H54 (cell line): ENCODE measurements at places on chromosomes 16 and 17.

- no peak for DNase-seq
Measured at GRCh38 chr16:26993963-26994362, 72.8 kb upstream of the C16orf82 start.

GRCh38 chr17:50953831-50954601, 87.9 kb upstream of the TOB1 start:
- no peak for DNase-seq

DNA sequence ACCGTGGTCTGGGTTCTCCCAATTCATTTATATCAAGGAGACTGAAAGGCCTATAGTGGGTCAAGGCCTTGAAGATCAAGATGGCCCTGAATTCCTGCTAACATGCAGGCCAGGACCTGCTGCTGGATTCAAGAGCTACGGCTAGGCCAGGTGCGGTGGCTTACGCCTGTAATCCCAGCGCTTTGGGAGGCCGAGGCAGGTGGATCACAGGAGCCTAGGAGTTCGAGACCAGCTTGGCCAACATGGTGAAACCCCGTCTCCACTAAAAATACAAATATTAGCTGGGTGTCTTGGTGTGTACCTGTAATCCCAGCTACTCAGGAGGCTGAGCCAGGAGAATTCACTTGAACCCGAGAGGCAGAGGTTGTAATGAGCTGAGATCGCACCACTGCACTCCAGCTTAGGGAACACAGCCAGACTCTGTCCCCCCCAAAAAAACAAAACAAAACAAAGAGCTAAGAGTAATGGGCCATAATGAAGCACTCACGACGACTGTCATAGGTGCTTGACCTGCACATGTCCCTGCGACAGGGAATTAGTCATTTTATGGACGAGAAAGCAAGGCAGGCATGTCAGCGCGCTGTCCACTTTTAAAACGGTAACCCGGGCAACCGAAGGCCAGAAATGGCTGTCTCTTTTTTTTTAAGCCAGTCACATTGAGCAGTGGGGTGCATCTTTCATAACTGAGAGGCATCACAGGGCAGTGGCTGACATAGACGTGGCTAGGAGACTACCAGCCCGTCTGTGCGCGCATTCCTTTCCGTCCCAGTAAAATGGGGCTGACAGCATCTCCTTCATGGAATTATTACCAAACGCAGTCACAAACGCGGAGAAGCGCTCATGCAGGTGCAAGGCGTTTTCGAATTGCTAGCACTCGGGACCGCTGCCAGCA, 1.0 kb upstream of the FBRS start:
- no peak for DNase-seq

- no peak for DNase-seq
Measured at GRCh38 chr17:71460943-71461342, 659.9 kb upstream of the SOX9 start.

- DNase-seq = no peak
Measured at GRCh38 chr16:76780556-76780955, 410.4 kb upstream of the MON1B start.

DNA sequence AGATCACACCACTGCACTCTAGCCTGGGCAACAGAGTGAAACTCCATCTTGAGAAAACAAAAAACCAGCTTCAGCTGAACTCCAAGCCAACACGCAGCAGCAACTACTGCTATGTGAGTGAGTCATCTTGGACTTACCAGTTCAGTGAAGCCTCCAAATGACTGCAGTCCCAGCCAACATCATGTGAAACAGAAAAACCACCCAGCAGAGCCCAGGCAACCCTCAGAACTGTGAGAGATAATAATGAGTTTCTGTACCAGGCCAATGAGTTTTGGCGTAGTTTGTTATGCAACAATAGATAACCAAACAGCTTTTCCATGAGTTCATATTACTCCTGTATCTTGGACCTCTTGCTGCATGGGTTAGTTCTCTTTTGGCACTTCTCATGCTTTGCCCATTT, 23.3 kb downstream of the PHF12 start:
- no peak for DNase-seq

DNA sequence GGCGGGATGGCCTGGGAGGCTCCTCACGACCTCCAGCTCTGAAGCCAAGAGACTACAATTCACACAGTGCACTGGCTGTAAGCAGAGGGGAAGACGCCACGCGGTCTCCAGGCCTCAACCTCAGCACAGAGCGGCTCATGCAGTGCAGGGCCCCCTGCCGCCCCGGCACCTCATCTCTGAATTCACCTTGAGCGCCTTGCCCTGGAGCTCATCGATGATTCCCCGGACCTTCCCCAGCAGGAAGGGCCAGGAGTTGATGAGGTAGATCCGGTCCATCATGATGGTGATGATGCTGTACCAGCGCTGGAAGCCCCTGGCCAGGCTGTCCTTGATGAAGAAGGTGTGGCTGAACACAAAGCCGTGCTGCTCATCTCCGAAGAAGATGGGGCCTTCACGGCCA, 13.2 kb downstream of the FLCN start:
- no peak for DNase-seq

DNA sequence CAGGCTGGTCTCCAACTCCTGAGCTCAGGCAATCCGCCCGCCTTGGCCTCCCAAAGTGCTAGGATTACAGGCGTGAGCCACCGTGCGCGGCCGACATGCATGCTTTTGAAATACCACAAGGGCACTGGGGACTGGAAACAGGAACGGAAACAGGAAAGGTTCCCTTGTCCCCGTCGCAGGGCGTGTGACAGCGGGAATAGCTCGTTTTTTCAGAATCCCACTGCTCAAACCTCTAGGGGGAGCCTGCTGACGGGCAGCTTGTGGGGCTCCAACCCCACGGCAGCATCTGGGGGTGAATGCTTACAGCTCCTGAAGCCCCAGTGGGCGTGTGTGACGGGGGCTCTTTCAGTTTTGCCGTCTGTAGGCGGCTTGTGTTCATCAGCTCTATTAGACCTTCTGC, 18.8 kb upstream of the ASGR2 start:
- DNase-seq = no peak

- no peak for DNase-seq
Measured at GRCh38 chr16:15652293-15653001, 2.4 kb downstream of the NDE1 start.

DNA sequence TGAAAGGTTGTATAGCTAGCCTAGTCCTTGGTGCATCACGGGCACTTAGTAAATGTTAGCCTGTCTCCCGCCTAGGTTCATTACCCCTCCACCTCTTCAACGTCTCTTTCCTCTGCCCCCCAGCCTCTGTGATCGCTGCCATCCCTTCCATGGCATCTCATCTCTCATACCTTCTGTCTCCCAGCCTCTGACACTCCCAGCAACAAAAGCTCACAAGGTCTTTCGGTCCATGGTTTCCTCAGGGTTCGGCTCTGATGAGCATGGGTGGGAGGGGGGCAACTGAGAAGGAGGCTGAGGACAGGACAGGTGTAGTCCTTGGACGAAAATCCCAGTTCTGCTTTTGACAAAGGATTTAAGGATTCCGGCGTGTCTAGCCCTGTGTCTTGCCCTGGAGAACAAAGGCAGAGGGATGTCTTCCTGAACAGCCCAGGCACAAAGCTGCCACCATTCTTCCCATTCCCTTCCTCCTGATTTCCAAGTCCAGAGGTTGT, 16.7 kb downstream of the CCR7 start:
- no peak for DNase-seq

- DNase-seq = no peak
Measured at GRCh38 chr16:82814059-82814458, 187.3 kb downstream of the CDH13 start.

- peak; percentile 81 for DNase-seq
Measured at GRCh38 chr17:45218895-45219661, 2.6 kb upstream of the FMNL1 start.

DNA sequence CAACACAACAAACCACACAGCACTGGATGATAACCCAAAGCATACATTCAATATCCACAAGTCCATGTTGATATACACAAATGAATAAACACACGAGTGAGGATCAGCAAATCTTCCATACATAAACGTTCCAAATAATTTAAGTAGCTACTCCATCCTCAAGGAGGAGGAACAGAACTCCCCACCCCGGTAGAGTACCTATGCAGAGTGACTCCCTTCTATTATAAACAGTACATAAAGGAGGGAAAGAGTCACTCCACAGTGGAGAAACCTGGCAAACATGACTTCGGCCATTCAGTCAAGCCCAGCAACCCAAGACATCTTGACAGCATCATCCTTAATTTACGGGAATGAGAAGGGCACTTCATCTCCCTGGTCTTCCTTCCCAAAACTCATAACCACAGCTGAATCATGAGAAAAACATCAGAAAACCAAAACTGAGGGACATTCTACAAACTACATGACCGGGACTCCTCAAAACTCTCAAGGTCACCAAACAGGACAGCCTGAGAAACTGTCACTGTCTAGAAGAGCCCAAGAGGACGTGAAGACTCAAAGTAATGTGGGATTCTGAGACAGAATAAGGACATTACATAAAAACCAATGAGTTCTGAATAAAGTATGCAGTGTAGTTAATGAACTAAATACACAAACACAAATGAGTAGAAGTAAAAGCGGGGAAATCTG, 5.6 kb downstream of the USP22 start:
- no peak for DNase-seq

DNA sequence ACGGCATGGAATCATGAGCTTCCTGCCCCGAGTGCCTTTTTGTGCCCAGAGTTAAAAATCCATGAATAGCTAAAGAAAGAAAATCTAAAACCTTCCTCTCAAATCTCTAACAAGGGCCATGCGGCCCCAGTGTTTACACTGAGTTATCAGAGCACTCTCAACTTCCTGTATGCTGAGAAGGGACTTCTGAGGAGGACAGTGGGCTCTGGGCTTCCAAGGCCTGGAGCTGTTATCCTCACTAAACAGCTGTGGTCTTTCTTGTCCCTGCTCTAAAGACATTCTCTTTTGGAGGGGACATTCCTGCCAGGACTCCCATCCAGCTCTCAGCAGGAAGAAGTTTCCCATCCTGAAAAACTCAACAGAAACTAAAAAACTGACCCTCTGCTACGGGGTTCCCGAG, 135.6 kb downstream of the AATF start:
- DNase-seq = no peak

- no peak for DNase-seq
Measured at GRCh38 chr16:13005721-13006247, 104.4 kb downstream of the SHISA9 start.

DNA sequence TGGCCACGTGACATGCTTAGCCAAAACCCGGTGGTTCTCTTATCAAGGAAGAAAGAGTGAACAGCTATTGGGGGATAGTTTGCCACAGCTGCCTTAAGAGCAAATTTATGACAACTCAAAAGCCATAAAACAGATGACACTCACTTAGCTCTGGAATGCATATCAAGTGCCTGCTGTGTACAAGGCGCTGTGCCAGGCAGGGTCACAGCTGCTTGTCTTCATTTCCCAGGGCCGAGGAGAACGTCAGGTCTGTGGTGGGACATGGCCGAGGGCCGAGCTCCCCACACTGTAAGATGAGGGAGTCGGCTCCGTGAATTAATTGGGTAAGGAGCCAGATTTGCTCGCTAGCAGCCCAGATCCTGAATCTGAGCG, 14.0 kb downstream of the EEF2K start:
- DNase-seq = no peak

GRCh38 chr16:47519546-47519945, 58.4 kb downstream of the PHKB start:
- no peak for DNase-seq

- DNase-seq = no peak
Measured at GRCh38 chr16:58063377-58064076, 38.0 kb downstream of the MMP15 start.

- DNase-seq = no peak
Measured at GRCh38 chr17:14557480-14557879, 256.6 kb downstream of the HS3ST3B1 start.

- DNase-seq = no peak
Measured at GRCh38 chr17:57504208-57504607, 240.9 kb downstream of the CCDC182 start.

DNA sequence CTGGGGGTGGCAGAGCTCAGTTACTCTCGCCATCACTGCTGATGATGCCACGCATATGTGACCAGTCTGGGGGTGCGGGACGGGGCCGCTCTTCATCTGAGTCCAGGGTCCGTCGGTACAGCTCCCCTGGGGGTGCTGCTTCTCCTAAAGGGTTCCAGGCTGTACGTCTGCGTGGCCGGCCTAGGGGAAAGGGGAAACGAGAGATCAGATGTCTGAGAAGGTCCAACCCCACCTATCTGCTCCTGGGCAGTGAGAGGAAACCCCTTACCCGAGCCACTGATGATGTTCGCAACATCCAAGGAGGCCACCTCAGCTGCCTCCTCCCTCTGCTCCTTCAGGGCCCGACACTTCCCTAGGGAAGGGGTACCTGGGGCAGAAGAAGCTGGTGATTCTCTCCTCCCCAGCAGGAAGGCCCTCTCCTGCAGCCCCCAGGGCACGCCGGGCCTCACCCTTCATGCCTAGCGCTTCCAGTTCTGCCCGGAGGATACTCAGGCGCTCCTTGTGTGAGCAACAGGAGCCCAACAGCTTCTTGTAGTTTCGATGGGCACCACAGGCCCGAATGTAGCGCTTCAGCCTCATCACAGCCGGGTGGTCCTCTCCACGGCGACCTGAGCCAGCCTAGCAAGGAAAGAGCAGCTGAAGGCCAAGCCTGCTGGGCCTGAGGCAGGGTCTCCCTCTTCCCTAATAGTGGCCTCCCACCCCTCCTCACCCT, 2.1 kb downstream of the HIRIP3 start:
- DNase-seq = no peak

GRCh38 chr16:49617016-49617629, 238.8 kb downstream of the ZNF423 start:
- DNase-seq = no peak

DNA sequence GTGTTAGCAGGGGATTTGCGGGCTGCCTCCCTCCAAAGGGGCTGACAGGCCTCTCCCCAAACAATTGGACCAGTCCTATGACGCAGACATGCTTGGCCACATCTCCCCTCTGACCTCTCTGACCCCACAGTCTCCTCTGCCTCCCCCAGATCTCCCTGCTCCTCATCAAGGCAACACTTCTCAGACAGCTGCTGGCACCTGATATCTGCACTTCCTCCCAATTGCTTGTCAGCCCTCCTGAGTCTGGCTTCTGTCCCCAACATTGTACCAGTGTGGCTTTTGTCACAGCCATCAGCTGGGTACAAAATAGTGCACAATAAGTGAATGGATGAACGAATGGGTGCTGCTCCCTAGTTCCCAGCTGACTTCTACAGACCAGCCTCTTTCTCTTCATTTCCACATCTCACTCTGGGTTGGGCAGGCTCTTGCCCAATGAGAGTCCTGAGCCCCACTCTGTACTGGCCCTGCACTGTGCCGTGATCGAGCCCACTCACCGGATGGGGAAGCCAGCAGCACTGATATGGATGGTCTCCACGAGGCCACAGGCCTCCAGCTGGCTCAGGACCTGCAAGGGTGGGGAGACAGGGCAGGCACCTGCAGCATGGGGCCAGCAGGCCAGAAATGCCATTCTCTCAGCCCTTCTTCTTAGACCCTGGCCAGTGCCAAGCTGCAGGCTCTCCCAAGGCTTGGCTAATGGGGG, 17.1 kb downstream of the ZNHIT3 start:
- DNase-seq = no peak
